ENCODE measurements at places on chromosomes 16 and 17.
A peak's percentile ranks its signal among the peaks of the same experiment; 100 is the strongest.

DNA sequence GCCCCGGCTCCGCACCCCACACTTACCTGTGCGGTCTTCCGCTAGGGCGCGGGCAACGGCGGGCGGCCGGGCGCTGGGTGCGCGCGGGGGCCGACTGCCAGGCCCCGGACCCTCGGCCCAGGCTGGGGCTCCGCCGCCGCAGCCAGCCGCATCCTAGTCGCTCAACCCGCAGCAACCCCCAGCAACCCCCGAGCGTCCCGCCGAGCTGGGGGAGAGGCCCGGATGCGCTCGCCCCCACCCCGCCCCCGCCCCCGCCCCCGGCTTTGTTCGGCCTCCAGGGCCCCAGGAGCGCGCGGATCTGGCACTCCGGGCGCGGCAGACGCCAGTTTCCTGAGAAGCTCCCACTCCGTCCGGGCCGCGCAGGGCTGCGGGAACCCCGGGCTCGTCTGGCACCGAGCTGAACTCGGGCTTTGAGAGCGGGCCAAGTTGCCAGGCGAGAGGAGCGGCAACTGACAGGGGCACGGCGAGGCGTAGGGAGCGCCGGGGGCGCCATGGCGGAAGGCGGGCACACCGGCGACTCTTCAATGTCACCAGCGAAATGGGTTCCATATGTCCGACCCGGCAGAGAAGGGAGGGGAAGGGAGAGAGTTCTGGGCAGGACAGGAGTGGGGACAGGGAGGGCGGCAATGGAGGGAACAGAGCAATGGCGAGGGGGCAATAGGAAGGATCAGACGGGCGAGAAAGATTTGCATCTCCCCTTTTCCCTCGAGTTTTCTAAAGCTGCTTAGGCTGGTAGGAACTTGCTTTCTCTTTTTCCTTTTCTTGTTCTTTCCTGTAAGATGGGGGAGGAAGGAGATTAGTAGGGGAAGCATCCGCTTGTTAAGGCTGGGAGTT is 13.7 kb downstream of the HOXB4 start:
- H3K36me3 ChIP-seq, result no peaks in the 10 kb centered on the region
- no peaks in the 10 kb centered on the region for H3K4me1 ChIP-seq
- peak overlapping the region; percentile 31 for H3K27ac ChIP-seq
- peak overlapping the region; percentile 34 for H3K4me3 ChIP-seq

- no peaks in the 10 kb centered on the region for H3K36me3 ChIP-seq
- H3K27me3 ChIP-seq, result no peaks in the 10 kb centered on the region
- no peaks in the 10 kb centered on the region for H3K4me1 ChIP-seq
- H3K27ac ChIP-seq, result no peak overlapping the region
These were observed 25.6 kb downstream of the TPSG1 start for GRCh38 chr16:1199347-1200013.

DNA sequence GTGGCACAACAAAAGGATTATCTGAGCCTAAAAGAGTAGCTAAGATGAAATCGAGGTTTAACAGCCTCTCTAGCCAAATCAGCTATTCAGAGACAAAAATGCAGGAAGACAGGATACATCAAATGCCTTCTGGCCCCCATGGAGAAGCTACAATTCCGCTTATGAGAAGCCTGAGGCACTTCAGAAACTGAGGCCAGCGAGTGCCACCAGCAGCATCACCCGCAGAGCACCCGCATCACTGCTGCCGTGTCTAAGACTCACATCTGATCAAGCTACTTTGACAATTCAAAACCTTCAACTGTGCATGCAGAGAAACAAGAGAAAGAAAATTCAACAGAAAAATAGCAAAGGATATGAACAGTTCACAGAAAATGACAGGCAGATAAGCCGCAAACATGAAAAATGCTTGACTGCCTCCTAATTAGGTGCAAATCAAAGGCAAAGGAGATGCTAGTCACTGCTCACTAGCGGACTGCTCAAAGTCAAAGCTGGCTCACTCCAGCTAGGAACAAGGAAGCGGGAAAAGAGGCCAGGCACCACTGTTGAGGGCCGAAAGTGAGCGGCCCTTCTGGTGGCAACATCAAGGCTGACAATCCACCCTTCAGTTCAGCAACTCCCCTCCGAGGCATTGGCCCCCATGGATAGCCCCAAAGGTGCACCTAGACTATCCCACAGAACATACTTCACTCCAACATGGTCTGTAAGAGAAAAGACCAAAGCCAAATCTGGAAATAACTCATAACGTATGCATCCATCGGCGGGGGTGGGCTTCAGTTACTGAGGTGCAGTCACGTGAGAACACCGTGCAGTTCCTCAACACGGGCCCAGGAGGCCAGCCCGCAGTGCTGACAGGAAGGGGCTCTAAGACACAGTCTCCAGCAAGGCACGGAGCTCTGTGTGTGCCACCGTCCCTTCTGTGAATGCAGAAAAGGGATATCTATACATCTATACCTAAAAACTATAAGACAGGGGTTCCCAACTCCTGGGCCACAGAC is 12.0 kb downstream of the MTHFSD start:
- no peaks in the 10 kb centered on the region for H3K4me1 ChIP-seq
- DNase-seq, result no peak
- H3K4me3 ChIP-seq, result no peak overlapping the region
- H3K27me3 ChIP-seq, result no peaks in the 10 kb centered on the region

DNA sequence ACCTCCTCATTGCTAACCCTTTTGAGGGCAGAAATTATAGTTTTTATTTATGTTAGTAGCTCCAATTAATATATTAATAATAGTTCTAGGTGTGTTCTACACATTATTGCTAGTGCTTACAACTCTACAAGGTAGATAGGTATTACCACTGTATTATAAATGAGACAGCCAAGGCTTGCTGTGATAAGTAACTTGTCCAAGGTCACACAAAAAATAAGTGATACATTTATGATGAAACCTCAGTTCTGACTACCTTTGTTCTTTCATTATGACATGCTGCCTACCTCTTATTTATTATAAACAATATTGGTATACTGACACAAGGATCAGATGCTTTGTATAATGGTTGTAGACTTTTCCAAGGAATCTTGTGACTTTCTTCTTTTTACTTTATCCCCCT is 41.2 kb downstream of the NFAT5 start:
- no peak overlapping the region for H3K27ac ChIP-seq
- peaks cover 17% of the 10 kb centered on the region for H3K4me1 ChIP-seq
- H3K36me3 ChIP-seq, result no peaks in the 10 kb centered on the region
- DNase-seq, result no peak
- H3K27me3 ChIP-seq, result no peaks in the 10 kb centered on the region
- H3K4me3 ChIP-seq, result no peak overlapping the region

DNA sequence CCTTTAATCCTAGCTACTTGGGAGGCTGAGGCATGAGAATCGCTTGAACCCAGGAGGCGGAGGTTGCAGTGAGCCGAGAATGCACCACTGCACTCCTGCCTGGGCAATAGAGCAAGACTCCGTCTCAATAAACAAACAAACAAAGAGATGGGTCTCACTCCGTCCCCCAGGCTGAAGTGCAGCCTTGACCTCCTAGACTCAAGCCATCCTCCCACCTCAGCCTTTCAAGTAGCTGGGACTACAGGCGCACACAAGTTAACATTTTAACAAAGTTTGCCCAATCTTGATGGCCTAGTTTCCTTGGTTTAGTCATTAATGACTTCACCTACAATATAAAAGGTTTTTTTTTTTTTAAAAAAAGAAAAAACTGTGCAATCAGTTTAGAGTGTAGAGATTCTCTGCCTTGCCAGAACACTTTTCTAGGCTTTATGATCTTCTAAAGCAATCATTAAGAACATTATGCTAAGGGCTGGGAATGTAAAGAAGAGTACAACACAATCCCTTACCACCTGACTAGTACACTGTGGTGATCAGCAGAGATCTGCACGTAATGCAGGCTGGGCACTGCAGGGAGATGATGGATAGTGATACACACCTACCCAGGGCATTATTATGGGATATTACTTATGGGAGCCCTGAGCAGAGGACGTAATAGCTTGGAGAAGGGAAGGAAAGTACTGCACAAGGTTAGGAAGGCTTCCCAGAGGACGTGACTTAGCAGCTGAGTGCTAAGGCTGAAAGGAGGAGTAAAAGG is 6.9 kb downstream of the GOT2 start:
- peaks cover 27% of the 10 kb centered on the region for H3K4me1 ChIP-seq
- H3K27me3 ChIP-seq, result no peaks in the 10 kb centered on the region
- H3K27ac ChIP-seq, result no peak overlapping the region
- peaks cover 14% of the 10 kb centered on the region for H3K36me3 ChIP-seq

DNA sequence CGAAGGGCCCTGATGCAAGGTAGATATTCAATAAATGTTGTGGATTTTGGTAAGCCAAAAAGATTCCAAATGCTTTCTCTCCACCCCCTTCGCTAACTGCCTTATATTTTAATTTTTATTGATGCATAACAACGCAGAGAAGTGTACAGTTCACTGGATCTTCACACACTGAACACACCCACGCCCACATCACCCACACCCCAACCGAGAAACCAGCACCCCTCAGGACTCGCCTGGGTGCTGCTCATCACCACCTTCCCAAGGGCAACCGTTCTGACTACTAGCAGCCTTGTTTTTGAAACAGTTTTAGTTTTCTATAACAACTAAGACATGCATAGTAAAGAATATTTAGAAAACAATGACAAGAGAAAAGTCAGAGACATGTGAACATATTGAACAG is 9.1 kb upstream of the PLCG2 start:
- DNase-seq, result no peak
- no peak overlapping the region for H3K27ac ChIP-seq
- no peaks in the 10 kb centered on the region for H3K27me3 ChIP-seq
- H3K4me3 ChIP-seq, result no peak overlapping the region
- H3K36me3 ChIP-seq, result no peaks in the 10 kb centered on the region
- no peaks in the 10 kb centered on the region for H3K4me1 ChIP-seq

GRCh38 chr17:81952792-81953228 is 5.8 kb upstream of the MYADML2 start:
- H3K27me3 ChIP-seq, result no peaks in the 10 kb centered on the region
- H3K27ac ChIP-seq, result no peak overlapping the region
- H3K4me3 ChIP-seq, result no peak overlapping the region
- H3K4me1 ChIP-seq, result no peaks in the 10 kb centered on the region
- H3K36me3 ChIP-seq, result no peaks in the 10 kb centered on the region

- no peaks in the 10 kb centered on the region for H3K27me3 ChIP-seq
- no peaks in the 10 kb centered on the region for H3K4me1 ChIP-seq
- H3K36me3 ChIP-seq, result no peaks in the 10 kb centered on the region
- DNase-seq, result no peak
- no peak overlapping the region for H3K27ac ChIP-seq
These were observed 43.6 kb downstream of the NOS2 start for GRCh38 chr17:27756467-27757371.

GRCh38 chr17:49925921-49926320 is 43.1 kb upstream of the DLX4 start:
- no peak overlapping the region for H3K4me3 ChIP-seq
- peak; percentile 66 for DNase-seq
- no peaks in the 10 kb centered on the region for H3K36me3 ChIP-seq
- no peaks in the 10 kb centered on the region for H3K4me1 ChIP-seq

GRCh38 chr17:66317629-66318028 is 15.2 kb downstream of the PRKCA start:
- H3K27ac ChIP-seq, result no peak overlapping the region
- no peak for DNase-seq
- no peaks in the 10 kb centered on the region for H3K27me3 ChIP-seq
- H3K4me1 ChIP-seq, result no peaks in the 10 kb centered on the region

GRCh38 chr16:5070431-5071186 is 1.0 kb upstream of the ALG1 start:
- peak overlapping the region; percentile 81 for H3K27ac ChIP-seq
- H3K4me3 ChIP-seq, result no peak overlapping the region
- no peaks in the 10 kb centered on the region for H3K4me1 ChIP-seq
- peaks cover 12% of the 10 kb centered on the region for H3K36me3 ChIP-seq

GRCh38 chr16:77403732-77404131 is 31.1 kb downstream of the ADAMTS18 start:
- H3K4me1 ChIP-seq, result peaks cover 5% of the 10 kb centered on the region
- H3K27me3 ChIP-seq, result no peaks in the 10 kb centered on the region
- no peak overlapping the region for H3K4me3 ChIP-seq
- DNase-seq, result no peak
- H3K36me3 ChIP-seq, result no peaks in the 10 kb centered on the region

DNA sequence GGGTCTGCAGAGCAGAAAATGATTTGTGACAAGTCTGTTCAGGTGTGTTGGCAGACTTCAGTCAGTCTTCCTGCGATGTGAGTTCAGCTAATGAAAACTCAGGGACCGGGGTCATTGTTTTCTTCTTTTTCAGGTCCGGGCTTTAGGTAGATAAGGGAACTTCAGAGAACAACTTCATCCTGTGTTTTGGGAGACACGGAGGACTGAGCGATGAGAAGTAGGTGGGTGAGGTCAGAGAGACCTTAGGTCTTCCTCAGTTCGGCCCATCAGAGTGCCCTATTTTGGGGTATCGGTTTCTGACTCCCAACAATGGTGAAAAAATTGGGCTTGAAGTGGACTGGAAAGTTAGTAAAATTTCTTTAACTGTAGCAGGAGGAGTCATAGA is 88.9 kb upstream of the ATF7IP2 start:
- H3K36me3 ChIP-seq, result no peaks in the 10 kb centered on the region
- DNase-seq, result no peak
- no peaks in the 10 kb centered on the region for H3K4me1 ChIP-seq
- no peaks in the 10 kb centered on the region for H3K27me3 ChIP-seq
- H3K4me3 ChIP-seq, result no peak overlapping the region
- H3K27ac ChIP-seq, result no peak overlapping the region

GRCh38 chr17:35841505-35841904 is 27.2 kb downstream of the HEATR9 start:
- peaks cover 92% of the 10 kb centered on the region for H3K36me3 ChIP-seq
- H3K4me1 ChIP-seq, result no peaks in the 10 kb centered on the region
- no peak overlapping the region for H3K4me3 ChIP-seq
- H3K27me3 ChIP-seq, result no peaks in the 10 kb centered on the region
- DNase-seq, result no peak

GRCh38 chr17:77995146-77995852 is 36.8 kb downstream of the TNRC6C start:
- H3K4me1 ChIP-seq, result peaks cover 35% of the 10 kb centered on the region
- H3K27me3 ChIP-seq, result no peaks in the 10 kb centered on the region
- DNase-seq, result peak; percentile 65
- H3K36me3 ChIP-seq, result no peaks in the 10 kb centered on the region
- no peak overlapping the region for H3K4me3 ChIP-seq
- H3K27ac ChIP-seq, result peak overlapping the region; percentile 71

GRCh38 chr17:29575511-29576213 is 7.2 kb downstream of the TP53I13 start:
- no peak for DNase-seq
- H3K4me3 ChIP-seq, result no peak overlapping the region
- no peak overlapping the region for H3K27ac ChIP-seq
- H3K4me1 ChIP-seq, result peaks cover 41% of the 10 kb centered on the region
- peaks cover 69% of the 10 kb centered on the region for H3K36me3 ChIP-seq

All from right atrium auricular region (tissue), 2 donors.